ENCODE measurements at places on chromosomes 1 and 21. TPM values are rescaled to one million over a fixed set of nuclear protein-coding genes. Genes with fewer than 3 reads are reported as not detected.

DNA sequence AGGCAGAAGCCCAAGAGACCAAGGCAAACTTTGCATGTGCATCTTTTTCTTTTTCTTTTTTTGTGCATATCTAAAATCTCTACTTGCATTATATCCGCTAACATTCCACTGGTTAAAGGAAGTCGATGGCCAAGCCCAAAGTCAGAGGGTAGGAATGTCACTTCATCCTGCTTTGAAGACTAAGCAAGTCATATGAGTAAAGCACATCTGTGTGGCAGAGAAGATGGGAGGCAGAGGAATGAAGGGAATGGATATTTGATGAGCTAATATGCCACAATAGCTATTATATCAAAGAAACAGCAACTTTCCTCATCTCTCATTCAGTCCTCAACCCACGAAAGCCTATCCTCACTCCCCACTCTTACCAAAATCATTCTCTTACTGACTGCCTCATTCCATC, 59.3 kb downstream of the RNF220 start:
- H3K27me3 ChIP-seq: no peaks in the 10 kb centered on the region
- no peak for DNase-seq

The S100A1 gene
- not detected for total RNA-seq

GRCh38 chr21:31650930-31651329, 8.6 kb upstream of the SOD1 start:
- no peaks in the 10 kb centered on the region for H3K36me3 ChIP-seq
- H3K4me3 ChIP-seq: no peak overlapping the region
- DNase-seq: no peak
- no peak overlapping the region for H3K27ac ChIP-seq

The C1orf185 gene
- not detected for total RNA-seq

DNA sequence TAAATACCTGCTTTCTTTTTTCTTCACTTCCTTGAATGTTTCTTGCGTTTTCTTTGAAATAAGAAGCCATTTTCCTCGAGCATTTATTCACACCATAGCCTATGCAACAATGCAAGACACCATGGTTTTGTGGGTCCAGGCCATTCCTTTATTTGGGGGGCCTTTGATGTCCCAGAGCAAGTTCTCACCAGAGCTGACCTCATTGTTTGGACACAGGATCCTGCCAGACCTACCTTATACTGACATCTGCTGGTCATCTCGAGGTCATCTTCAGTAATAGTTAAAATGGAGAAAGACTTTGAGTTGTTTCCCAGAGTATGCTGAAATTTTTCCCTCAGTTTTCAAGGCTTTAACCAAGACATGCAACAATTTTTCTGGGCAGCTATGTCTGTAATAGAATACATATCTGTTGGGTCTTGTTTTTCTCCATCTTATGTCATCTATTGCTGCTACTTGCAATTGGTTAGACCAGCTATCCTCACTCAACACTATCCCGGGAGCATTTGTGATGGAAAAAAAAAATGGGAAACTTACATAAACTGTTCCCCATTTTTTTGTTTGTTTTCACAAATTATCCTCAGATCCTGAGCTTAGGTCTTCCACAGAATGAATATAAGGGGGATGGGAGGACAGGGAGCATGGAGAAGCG, 34.0 kb upstream of the BACE2 start:
- DNase-seq: no peak
- no peak overlapping the region for H3K4me3 ChIP-seq
- no peak overlapping the region for H3K27ac ChIP-seq
- H3K4me1 ChIP-seq: no peaks in the 10 kb centered on the region
- no peaks in the 10 kb centered on the region for H3K36me3 ChIP-seq

The NUAK2 gene
- 8.8 TPM for total RNA-seq
